HEK293T (cell line): ENCODE measurements at places on chromosomes 13 and 19.

- peak; percentile 89 for DNase-seq
These were observed 21.8 kb downstream of the OLFM2 start for GRCh38 chr19:9914315-9915207.

GRCh38 chr13:66693656-66694055 lies 536.5 kb downstream of the PCDH9 start:
- no peak for DNase-seq

GRCh38 chr13:39144941-39145533 lies 106.8 kb downstream of the NHLRC3 start:
- DNase-seq, result peak; percentile 68

DNA sequence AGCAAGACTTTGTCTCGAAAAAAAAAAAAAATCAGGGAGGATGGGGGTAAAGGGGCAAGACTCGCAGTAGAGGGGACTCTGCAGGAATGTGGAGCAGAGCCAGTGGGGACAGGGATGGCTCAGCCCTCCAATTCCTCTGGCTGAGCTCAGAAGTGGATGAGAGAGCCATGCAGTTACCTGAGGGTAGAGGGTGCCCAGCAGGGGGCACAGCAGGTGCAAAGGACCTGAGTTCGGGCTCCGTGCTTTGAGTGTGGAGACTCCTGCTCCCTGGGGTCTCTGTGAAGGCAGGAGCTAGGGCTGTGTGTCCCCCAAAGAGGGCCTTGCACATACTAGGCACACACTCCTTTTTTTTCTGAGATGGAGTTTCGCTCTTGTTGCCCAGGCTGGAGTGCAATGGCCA lies 7.7 kb downstream of the DOCK6 start:
- no peak for DNase-seq

DNA sequence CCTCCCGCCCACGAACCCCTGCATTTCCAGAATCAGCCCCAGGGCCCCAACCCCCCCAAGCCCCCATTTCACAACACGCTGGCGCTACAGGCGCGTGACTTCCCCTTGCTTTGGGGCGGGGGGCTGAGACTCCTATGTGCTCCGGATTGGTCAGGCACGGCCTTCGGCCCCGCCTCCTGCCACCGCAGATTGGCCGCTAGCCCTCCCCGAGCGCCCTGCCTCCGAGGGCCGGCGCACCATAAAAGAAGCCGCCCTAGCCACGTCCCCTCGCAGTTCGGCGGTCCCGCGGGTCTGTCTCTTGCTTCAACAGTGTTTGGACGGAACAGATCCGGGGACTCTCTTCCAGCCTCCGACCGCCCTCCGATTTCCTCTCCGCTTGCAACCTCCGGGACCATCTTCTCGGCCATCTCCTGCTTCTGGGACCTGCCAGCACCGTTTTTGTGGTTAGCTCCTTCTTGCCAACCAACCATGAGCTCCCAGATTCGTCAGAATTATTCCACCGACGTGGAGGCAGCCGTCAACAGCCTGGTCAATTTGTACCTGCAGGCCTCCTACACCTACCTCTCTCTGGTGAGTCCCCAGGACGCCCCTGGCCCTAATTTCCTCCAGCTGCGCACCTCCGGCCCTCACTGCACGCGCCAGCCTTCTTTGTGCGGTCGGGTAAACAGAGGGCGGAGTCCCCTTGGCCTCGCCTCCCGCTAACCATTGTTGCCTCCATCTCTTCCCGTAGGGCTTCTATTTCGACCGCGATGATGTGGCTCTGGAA lies at the start of gene FTL:
TSS of gene FTL (plus strand) at position 270 of the 766 bp plus-strand sequence. CDS start at position 469, 199 bp downstream.
- DNase-seq, result peak; percentile 92

GRCh38 chr19:33080761-33081681 lies at the start of gene GPATCH1:
Gene GPATCH1, plus strand, starts transcription at chr19:33081181. Its CDS starts 13 bp downstream, at chr19:33081194.
- peak; percentile 88 for DNase-seq

- peak; percentile 21 for DNase-seq
These were observed 32.2 kb downstream of the MYO9B start for GRCh38 chr19:17107546-17108452.

DNA sequence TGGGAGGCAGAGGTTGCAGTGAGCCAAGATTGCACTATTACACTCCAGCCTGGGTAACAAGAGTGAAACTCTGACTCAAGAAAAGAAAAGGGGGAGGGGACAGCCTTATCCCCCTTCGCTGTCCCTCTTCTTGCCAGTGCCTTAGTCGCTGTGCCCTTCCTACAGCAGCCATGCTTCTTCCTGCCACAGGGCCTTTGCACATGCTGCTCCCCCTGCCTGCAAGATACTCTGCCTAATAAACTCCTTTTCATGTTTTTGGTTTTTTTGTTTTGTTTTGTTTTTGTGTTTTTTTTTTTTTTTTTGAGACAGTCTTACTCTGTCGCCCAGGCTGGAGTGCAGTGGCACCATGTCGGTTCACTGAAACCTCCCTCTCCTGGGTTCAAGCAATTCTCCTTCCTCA lies 21.4 kb downstream of the NWD1 start:
- DNase-seq, result no peak
